Activated naive CD4-positive, alpha-beta T cell treated with anti-CD3 and anti-CD28 coated beads, Interleukin-2, amount 50 U/mL, for 72 hours (primary cell): ENCODE measurements at places on chromosomes 6 and 20.

GRCh38 chr6:158819213-158819976, at the start of gene EZR:
TSS of gene EZR (minus strand) at chr6:158819368. CDS start at chr6:158818093, 1,275 bp downstream.
- DNase-seq = peak; percentile 75

GRCh38 chr6:103122766-103123601, 1729.5 kb downstream of the GRIK2 start:
- no peak for DNase-seq

- no peak for DNase-seq
These were observed 74.4 kb downstream of the NFATC2 start for GRCh38 chr20:51467956-51468626.

- no peak for DNase-seq
These were observed 70.9 kb downstream of the ATG5 start for GRCh38 chr6:106254636-106255035.

DNA sequence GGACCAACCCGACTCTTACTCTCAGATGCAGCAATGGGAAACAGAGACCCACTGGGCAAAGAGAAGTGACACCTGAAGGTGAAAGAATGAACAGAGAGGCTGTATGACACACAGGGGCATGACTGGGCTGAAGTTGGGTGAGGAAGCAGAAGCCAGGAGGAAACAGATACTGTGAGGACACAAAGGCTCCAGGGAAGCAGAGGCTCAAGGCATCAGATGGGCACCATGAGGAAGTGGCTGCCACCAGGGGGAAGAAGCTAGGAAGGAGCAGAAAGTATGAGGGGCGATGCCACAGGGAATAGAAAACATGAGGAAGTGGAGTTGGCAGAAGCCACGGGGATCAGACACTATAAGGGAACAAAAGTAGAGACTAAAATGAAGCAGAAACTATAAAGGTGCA, 30.9 kb upstream of the OCSTAMP start:
- no peak for DNase-seq

- no peak for DNase-seq
These were observed 365.2 kb downstream of the PAX1 start for GRCh38 chr20:22070610-22071058.

GRCh38 chr6:68726337-68726736, 91.3 kb downstream of the ADGRB3 start:
- no peak for DNase-seq

DNA sequence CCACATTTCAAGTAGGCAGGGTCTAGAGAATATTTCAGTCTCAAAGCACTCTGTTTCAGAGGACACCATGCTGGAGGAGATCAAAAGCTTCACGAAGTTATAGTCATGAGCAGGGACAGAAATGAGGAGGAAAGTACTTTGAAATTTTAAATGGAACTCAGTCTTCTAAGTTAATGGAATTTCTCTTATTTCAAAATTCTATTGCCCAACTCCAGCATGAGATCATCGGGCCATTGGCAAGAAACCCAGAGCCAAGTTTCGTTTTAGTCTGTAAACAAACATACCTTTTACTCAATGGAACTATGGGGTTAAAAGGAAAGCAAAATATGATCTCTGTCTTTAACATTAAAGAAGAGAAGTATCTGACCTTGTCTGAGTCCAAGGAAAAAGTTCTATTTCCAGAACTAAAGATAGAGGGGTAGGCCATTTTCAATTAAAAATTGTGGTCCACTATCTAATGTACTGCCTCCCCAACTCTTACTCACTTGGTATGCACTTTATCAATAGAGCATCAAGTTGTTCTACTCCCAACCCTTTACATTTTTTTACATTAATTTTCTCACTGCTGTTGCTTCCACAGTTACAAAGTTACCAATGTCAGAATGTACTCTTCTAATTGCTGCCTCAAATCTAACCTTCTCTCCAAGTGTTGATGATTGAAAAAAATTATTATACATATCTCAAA, 235.3 kb upstream of the NRSN1 start:
- DNase-seq = no peak

- DNase-seq = no peak
These were observed 78.5 kb upstream of the ZFP64 start for GRCh38 chr20:52270001-52270606.

GRCh38 chr6:124812067-124812466, 150.2 kb upstream of the RNF217 start:
- no peak for DNase-seq

GRCh38 chr6:116268589-116269293, 11.0 kb downstream of the TSPYL1 start:
- DNase-seq = no peak
